Effector CD8-positive, alpha-beta T cell (primary cell): ENCODE measurements at places on chromosomes 6 and 20.

DNA sequence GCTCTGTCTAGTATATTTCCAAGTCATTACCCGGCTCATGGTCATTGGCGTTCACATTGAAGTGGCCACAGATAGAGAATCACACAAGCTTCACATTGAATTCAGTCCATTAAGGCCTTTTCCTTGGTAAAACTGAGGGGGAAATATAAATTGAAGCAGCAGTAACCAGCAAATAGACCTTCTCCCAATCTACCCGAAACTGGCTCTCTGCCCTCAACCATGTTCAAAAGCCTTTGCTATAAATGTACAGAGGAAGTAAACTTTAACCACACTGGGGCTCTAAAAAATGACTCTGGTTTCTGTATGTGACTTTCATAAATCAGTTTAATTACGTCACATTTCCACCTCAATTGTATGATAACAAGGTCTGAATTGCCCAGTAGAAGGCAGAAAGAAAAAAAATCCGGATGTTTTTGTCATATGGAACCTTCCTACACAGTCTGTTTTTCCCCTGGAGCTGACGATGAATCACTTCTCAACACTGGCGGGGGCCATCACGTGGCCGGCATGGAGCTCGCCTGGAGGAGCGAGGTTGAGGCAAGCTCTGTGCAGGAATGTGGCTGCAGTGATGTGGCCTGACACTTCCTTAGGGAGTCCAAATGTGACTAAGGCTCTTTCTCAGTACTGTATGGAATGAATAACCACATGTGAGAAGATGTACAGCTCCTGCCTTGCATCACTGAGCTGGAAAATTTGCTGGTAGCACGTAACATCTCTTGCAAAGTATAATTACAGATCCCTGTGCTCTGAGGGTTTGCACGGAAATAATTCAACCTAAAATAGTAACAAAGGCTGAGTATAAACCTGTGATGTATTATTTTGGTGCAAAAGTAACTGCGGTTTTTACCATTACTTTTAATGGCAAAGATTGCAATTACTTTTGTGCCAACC is 58.6 kb upstream of the SNX9 start:
- peak; percentile 77 for DNase-seq

- DNase-seq: no peak
These were observed 77.1 kb upstream of the MRPS10 start for GRCh38 chr6:42294759-42295158.

GRCh38 chr6:53426667-53427270 is 78.0 kb upstream of the ELOVL5 start:
- no peak for DNase-seq

GRCh38 chr6:108133594-108134179 is 32.1 kb upstream of the NR2E1 start:
- no peak for DNase-seq

- peak; percentile 70 for DNase-seq
These were observed 651 bp upstream of the TAPBP start for GRCh38 chr6:33314515-33314942.

DNA sequence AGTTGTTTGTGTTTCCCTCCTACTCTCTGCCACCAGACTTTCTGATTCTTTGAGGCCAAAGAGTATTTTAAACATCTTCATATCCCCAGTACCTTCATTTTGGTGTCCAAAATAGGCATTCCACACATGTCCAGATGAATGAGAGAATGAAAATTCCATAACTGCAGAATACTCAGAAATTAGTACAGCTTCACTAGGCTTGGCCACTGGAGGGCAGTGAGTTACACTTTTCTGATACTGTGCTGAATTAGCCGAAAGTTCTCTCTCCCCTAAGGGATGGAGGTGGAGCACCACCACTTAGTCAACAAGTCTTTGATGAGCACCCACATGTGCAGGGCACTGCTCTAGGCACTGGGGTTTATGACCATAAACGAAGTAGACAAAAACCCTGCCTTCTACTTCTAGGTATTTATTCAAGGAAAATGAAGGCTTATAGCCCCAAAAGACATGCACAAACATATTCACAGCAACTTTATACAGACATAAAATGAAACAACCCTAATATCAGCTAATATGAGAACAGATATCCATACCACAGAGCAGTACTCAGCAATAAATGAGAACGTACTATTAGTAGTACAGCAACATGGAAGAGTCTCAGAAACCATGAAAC is 46.1 kb upstream of the TMEM217 start:
- DNase-seq: no peak

- DNase-seq: no peak
These were observed 22.1 kb downstream of the BMP6 start for GRCh38 chr6:7747901-7748504.
